WTC11 (cell line): ENCODE measurements at places on chromosomes 5 and 9. TPM values are rescaled to one million over a fixed set of nuclear protein-coding genes. Genes with fewer than 3 reads are reported as not detected.

TAF1L gene
- total RNA-seq, result 0.02 to 0.09 TPM in 2 of 3 replicates, not detected in the other

OLFM1 gene
- total RNA-seq, result 31.8 to 37.6 TPM (median 31.9 TPM) in 3 replicates

ZFP2 gene
- 1.0 to 2.0 TPM (median 1.7 TPM) in 3 replicates for total RNA-seq

ROR2 gene
- 15.2 to 19.8 TPM (median 15.9 TPM) in 3 replicates for total RNA-seq

NR2F1 gene
- total RNA-seq, result 0.18 to 0.34 TPM (median 0.31 TPM) in 3 replicates

C5orf34 gene
- 7.3 to 9.7 TPM (median 9.4 TPM) in 3 replicates for total RNA-seq

SH3GLB2 gene
- 59.7 to 65.7 TPM (median 62.9 TPM) in 3 replicates for total RNA-seq

AFAP1L1 gene
- total RNA-seq, result 5.7 to 8.4 TPM (median 6.9 TPM) in 3 replicates

CARTPT gene
- not detected in 3 replicates for total RNA-seq

GPR151 gene
- total RNA-seq, result not detected in 3 replicates

ADAMTS16 gene
- total RNA-seq, result 30.1 to 34.6 TPM (median 30.7 TPM) in 3 replicates

AMBP gene
- total RNA-seq, result 3.3 to 3.6 TPM (median 3.5 TPM) in 3 replicates

OTP gene
- not detected in 3 replicates for total RNA-seq

SLC36A2 gene
- not detected in 3 replicates for total RNA-seq

MLANA gene
- not detected in 3 replicates for total RNA-seq

MARCHF3 gene
- 11.1 to 16.1 TPM (median 13.5 TPM) in 3 replicates for total RNA-seq

FAT2 gene
- 0.14 to 0.26 TPM (median 0.16 TPM) in 3 replicates for total RNA-seq

SHISAL2B gene
- 11.1 to 15.2 TPM (median 14.8 TPM) in 3 replicates for total RNA-seq

PRDM9 gene
- 0.15 TPM in 1 of 3 replicates, not detected in the others for total RNA-seq

SYNPO gene
- 2.1 to 2.7 TPM (median 2.6 TPM) in 3 replicates for total RNA-seq

IRGM gene
- total RNA-seq, result 0.30 to 0.31 TPM in 2 of 3 replicates, not detected in the other

IDNK gene
- total RNA-seq, result 0.50 to 0.78 TPM (median 0.69 TPM) in 3 replicates

LCN9 gene
- total RNA-seq, result 1.4 to 2.6 TPM (median 1.7 TPM) in 3 replicates

NRARP gene
- 46.7 to 52.4 TPM (median 51.5 TPM) in 3 replicates for total RNA-seq

NHP2 gene
- total RNA-seq, result 263 to 269 TPM (median 264 TPM) in 3 replicates

ZFP62 gene
- 35.7 to 41.2 TPM (median 39.5 TPM) in 3 replicates for total RNA-seq

GLRA1 gene
- not detected in 3 replicates for total RNA-seq
